ENCODE measurements at places on chromosomes 3 and 15.

DNA sequence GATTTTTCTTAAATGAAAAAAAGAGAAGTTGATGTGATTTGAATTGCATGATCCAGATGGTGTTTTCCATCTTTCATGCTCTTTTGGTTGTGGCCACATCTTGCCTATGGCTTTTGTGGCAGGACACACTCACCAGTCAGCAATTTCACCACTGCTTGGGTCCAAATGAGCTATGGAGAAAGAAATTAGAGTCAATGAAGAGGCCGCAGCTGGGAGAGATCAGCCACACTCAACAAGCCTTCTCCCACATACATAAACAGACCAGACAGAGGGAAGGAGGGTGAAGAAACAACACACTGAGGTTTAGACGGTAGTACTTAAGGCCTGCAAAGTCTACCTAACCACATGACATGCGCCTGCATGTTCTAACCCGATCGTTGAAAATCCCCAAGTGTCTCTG is 110.7 kb upstream of the CDIN1 start:
- DNase-seq = no peak

- DNase-seq = no peak
These were observed 112.9 kb downstream of the PDZRN3 start for GRCh38 chr3:73511571-73512525.

- no peak for DNase-seq
These were observed 4.8 kb downstream of the LYSMD2 start for GRCh38 chr15:51732646-51733045.

- no peak for DNase-seq
These were observed 59.9 kb downstream of the CCNL1 start for GRCh38 chr3:157100096-157100477.

- no peak for DNase-seq
These were observed 1.5 kb downstream of the ECE2 start for GRCh38 chr3:184277366-184277765.

DNA sequence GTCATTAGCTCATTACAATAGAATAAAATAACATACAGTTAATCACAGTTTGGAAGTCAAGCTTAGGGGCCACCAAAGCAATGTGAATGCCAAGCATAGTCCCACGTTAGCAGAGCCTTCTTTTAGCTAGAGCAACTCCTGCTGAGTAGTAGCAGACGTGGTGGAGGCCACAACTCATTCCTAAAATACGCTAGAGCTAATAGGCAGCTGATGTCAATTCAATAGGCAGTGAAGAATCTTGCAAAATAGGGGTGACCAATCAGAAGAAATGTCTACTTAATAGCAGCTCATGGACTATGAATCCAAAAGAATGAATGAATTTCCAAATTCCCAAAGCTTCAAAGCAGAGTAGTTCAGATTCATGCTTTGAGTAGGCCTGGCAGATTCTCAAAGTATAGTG is 292.9 kb upstream of the RORA start:
- no peak for DNase-seq

GRCh38 chr15:80615783-80616391 is 79.2 kb upstream of the ABHD17C start:
- peak; percentile 21 for DNase-seq

DNA sequence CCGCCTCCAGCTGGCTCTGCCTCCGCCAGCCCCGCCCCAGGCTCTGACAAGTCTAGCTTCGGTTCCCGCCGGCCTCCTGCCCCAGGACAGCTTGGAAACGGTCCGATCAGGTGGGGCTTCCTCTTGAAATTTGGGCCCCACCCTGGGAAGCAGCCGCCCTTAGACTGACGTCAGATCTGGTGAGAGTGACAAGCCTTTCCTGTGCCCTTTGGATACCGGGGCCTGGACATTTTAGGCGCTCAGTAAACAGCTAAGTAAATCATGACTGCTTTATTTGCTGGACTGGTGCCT is 378 bp upstream of the HYAL3 start:
- no peak for DNase-seq

DNA sequence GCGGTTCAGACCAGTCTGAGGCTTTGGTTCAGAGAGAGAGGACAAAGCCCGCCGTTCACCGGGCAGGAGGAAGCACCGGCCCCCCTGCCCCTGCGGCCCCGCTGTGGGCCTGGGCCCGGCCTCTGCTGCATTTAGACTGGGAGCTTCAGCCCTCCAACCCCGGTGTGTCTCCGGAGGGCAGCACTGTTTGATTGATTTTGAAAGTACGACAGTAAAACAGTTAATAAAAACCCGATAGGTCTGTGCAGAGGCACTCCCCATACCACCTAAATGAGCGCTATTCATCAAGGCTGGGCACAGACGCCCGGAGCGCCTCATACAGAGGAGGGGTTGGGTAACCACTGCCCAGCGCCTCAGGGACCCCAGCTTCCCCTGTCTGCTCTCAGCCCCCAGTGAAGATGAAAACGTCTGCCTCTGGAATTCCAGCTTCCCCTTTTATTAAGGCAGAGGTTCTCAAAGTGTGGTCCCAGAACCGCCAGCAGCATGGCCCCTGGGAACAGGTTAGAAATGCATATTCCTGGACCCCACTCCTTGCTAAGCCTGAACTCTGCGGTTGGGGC is 256.7 kb upstream of the TLE3 start:
- DNase-seq = peak; percentile 28

DNA sequence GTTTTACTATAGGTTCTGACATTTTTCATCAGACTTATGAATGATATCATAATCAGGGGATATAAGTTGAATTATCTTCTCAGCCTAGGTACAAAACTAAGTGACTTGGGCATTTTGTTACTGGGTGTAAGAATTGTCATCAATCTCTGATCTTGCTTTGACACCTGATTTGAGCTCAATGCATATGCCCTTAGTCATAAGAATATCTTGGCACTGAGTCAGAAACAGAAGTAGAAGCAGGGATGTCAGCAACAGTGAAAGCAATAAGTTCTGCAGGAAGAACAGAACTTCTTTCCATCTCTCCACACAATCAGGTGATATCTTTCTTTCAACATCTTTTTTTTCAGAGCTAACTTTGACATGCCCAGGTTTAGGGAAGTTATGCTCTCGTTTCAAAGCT is 14.6 kb downstream of the SLITRK3 start:
- DNase-seq = no peak

DNA sequence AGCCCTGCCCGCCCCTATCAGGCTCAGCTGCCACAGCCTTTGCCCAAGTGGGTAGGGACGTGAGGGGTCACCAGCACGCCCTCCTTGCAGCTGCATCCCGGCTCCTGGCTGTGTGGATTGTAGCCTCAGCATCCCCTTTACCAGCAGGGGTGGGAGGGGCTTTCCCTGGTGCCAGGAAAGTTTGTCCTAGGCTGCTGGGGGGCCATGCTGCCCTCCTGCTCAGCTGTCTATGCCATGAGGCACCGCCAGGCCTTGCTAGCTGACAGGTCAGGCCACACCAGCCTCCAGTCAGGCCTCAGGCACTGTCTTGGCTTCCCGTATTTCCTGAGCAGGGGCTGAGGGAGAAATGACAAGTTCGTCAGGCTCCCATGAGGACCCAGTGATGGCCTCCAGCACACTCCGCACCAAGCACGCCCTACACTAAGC is 32.3 kb downstream of the TKT start:
- DNase-seq = no peak

- no peak for DNase-seq
These were observed 62.8 kb downstream of the CTDSPL start for GRCh38 chr3:37924453-37924852.

- no peak for DNase-seq
These were observed 7.0 kb downstream of the TMEM40 start for GRCh38 chr3:12752102-12752501.

GRCh38 chr15:89649013-89649625 is 6.1 kb downstream of the KIF7 start:
- DNase-seq = no peak

GRCh38 chr3:14352002-14352627 is 50.3 kb upstream of the SLC6A6 start:
- DNase-seq = no peak

DNA sequence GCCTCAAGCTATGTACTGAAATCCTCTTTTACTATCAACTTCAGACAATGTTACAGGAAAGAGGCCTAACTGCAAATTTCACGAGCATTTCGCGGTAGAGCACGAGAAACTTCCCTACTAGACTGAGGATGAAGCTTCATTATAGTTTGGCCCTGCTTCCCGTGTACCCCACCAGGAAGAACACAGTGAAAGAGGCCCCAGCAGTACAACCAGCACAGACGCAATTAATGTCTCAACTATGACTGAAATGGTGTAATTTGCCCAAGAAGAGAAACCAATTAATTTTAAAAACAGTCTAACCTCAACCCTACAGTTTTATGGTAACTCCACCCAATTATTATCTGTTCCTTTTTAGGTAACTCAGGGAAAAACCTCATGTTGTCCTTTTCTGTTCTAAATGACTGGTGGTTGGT is 12.1 kb downstream of the CHSY1 start:
- peak; percentile 40 for DNase-seq

DNA sequence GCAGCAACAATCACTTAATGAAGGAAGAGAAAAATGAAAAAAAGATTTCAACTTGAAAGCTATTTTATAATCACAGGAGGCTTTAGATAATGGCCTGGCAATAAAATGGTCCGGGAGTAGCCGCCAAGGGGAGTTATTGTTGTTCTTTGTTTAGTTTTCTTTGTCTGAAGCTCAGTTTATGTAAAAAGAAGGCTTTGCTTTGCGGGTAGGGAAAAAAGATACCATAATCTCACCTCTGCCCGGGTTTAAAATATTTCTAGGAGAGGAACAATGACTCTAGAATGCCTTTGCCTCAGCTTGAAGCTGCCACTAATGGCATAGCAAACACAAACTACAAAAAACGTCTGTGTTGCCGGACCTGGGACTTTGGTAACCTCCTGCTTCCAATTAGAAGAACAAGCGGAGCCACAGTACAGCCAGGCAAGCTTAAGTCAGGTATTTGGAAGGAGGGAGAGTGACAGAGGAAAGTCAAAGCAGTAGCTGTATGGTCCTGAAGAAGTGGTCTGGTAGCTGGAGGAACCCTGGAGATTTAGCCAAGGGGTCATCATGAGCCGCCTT is 764.5 kb downstream of the TUSC7 start:
- no peak for DNase-seq

DNA sequence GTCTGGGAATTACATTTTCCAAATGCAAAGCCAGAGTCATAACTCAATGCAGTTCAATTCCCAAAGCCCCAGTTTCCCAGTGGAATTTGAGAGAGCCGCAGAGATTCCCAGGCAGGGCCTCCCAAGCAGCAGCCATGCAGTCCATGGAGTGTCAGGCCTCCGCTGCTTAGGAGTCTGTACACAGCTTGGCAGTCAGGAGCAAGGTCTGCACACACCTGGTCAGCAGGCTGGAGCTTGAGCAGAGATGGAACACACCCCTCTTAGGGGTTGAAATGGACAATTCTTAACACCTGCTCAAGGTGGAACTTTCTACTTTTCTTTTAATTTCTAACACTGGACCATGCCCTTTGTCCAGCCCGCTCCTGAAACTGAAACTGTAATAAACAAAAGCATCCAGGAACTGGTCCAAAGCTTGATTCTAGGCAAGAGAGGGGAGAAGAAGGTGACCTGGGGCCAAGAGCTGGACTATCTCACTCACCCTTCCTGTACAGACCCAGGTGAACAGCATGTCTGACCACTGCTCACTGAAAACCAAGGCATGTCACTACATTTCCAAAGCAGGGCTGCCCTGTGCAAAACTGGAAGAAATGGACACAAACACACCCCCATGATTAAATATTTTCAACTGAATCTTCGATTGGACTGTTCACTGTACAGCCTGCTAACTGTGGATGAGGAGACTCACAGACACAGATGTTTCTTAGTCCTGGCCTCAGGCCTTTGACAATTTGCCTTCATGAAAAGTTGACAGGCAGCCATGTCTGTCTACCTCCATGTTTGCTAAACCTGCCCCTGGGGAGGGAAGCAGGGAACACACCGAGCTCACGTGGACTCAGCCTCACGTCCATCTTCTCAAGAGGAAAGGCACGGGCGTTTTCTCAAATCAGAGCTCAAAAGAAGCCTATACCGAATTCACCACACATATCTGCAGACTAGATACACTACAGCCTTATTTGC is 48.6 kb upstream of the DUSP7 start:
- DNase-seq = no peak

DNA sequence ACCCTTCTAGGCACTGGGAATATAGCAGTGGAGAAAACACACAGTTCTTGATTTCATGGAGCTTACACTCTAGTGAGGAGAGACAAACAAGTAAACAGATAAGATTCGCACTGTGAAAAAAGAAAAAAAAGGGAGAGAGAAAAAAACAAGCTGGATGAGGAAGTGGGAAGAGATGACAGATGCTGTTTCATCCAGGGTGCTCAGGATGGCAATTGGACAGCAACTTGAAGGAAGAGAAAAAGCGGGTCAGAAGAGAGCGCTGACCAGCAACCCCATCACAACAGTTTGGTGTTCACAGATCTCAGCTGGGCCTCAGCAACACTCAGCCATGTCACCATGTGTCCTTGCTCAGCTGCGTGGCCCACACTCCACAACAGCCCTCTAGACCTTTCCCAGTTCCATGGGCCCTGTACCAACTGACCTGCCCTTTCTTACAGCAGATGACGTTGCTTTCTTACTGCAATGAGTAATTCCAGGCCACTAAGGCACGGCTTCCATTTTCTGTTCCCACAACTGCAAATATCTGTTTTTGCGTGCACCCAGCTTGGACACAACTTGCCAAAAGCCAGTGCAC is 230.8 kb downstream of the MEX3B start:
- DNase-seq = no peak

DNA sequence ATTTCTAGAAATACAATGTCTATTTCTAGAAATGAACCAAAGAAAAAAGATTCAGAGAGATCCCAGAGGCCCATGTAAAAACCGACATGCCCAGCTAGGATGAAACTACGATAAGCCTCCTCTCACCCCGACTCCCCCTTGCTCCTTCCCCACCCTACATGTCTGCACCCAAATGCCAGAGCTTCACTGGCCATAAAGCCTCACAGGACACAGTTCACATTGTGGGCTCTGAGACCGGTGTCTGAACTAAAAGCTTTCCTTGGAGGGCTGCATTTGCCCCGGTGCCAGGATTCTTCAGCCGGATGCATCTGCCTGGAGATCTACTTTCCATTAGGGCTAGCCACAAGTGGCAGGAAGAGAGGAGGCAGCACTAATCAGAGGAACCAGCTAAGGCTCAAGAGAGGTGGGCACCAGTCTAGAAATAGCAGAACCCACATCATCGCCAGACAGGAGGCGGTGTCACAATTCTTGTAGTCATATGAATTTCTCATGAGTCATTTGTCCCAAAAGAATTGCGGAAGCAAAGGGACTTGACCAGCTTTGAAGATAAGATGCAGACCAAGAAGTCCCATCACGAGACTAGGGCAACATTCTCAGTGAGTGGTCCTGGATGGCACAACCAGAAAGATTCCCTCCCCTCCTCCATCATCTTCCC is 353.6 kb downstream of the NTRK3 start:
- no peak for DNase-seq

DNA sequence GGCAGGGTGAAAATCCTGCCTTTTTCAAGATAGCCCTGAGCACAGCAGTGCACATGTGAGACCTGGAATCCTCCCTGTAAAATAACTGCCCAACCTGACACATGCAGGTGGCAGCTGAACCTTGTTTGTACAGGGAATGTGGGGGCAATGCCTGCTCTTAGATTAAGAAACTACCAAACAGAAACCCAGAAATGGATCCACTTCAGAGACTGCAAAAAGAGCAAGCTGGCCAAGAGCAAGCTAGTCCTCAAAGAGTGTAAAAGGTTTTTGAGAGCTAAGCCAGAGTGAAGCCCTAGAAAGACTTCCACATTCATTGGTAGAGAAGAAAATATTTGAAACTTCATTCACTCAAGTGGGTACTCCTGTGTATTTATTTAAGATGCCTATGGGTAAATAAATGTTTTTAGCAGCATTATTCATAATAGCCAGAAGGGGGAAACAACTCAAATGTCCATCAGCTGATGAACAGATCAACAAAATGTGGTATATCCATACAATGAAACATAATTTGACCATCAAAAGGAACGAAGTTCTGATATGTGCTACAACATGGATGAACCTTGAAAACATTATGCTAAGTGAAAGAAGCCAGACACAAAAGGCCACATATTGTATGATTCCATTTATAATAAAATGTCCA is 96.0 kb upstream of the TSC22D2 start:
- DNase-seq = no peak

Measured in activated CD8-positive, alpha-beta memory T cell treated with anti-CD3 and anti-CD28 coated beads for 24 hours (primary cell).